ENCODE measurements at places on chromosomes 16 and 17.
A peak's percentile ranks its signal among the peaks of the same experiment; 100 is the strongest.

DNA sequence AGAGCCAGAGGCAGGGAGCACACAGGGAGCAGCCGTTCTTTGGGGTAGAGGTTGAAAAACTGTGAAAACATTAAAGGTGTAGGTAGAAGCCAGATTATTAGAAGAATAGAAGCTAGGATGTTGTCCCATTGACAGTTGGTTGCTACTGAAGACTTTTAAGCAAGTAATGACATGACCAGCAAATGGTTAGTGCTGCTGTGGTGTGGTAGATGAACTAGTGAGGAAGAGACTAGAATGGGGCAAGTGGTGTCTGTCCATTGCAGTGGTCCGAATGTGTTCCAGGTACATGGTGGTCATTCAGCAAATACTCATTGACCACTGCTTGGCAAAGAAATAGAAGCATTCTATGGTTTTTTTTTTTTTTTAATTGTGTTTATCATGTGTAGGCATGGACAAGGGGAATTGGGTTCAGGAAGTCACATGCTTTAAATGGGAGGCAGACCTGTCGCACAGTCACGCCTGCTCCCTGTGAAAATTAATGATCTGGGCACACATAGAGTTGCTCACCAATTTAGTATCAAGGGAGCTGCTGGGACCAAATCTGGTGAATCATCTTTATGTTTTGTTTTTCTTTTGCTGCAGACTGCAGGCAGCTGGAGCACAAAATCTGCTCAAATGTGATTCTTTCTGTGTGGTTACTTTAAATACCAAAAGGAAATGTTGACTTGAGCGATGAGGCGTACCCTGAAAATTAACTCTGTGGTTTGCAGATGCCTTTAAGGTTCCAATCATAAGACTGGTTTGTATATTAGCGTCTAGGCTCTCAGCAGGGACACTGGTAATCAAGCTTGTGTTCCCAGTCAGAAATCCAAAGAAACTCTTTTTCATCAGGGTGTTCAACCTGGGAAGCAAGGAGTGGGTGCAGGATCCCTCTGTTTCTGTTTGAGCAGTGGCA lies 30.7 kb downstream of the YPEL2 start:
- peak; percentile 49 for DNase-seq

DNA sequence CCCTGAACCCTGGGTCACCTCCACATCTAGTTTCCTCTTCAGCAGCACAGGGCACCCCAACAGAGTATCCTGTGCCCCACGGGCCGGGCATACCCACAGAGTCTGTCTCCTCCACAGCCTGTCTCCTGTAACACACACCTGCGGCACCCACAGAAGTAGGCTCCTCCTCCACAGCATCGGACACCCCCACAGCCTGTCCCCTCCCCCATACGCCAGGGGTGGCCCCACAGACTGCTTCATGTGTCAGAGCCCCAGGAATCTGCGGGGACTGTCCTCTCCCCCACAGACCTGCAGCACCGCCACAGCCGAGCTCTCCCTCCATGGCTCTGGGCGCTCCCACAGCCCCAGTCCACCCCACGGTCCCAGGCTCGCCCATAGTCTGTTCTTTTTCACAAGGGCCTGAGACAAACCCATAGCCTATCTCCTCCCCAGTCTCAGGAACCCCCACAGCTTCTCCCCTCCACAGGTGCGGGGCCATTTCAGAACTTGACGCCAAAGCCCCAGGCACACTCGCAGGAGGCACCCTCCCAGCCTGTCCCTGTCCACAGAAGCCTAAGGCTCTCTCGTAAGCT lies 1.4 kb downstream of the KIAA0753 start:
- no peak for DNase-seq

- no peak for DNase-seq
Measured at GRCh38 chr16:90020260-90020837, 1.1 kb upstream of the DBNDD1 start.

GRCh38 chr17:58617563-58617962 lies 74.3 kb downstream of the TEX14 start:
- DNase-seq: no peak

- no peak for DNase-seq
Measured at GRCh38 chr17:39400547-39401411, 647 bp downstream of the FBXL20 start.

DNA sequence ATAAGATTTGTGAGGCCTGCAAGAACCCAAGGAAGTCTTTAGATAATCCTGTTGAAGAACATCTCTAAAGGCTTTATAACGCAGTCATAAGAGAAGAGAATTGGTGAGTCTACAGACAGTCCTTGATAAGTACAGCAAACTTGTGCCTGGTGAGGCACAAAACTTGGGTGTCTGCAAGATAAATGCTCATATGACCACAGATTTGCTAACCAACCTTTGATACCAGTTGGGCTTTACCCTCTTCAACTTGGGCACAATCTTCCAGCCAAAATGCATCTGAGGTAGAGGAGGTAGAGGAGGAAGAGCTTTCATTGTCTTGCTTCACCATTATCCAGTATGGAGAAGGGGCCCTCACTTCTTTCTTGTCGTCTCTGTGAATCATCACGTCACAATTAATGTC lies 16.9 kb downstream of the PDZD9 start:
- DNase-seq: no peak

DNA sequence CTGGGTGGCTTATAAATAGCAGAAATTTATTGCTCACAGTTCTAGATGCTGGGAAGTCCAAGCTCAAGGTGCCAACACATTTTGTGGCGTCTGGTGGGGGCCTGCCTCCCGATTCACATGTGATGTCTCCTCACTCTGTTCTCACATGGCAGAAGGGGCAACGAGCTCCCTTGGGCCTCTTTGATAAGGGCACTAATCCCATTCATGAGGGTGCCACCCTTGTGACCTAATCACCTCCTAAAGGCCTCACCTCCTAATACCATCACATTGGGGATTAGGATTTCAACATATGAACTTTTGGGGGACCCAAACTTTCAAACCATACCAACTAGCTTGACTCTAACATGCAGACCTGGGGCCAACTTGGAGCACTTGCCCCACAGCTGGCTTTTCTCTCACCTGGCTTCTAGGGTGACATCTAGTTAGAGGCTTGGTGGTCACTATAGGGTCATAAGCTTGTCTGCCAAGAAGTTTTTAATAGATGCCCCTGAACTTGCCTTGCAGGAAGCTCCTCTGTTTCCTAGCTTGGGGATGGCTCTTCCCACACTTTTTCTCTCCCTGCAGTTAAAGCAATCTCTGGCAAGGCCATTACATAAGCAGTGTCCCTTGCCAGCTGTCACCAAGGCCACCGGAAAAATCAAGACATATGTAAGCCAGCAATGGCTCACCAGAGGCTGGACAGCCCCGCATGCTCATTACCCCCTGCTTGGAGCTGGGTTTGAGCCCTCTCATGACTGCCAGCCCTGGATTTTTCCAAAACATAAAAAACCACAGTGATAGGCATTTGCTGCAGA lies 8.4 kb upstream of the MED9 start:
- DNase-seq: no peak

- no peak for DNase-seq
Measured at GRCh38 chr17:42141382-42141781, 13.4 kb downstream of the RAB5C start.
